RCC 7860 (cell line): ENCODE measurements at places on chromosomes 3 and 15.

- no peak for DNase-seq
Measured at GRCh38 chr15:47652844-47653243, 64.5 kb upstream of the SEMA6D start.

GRCh38 chr3:57971975-57972374 is 36.2 kb upstream of the FLNB start:
- DNase-seq: no peak

DNA sequence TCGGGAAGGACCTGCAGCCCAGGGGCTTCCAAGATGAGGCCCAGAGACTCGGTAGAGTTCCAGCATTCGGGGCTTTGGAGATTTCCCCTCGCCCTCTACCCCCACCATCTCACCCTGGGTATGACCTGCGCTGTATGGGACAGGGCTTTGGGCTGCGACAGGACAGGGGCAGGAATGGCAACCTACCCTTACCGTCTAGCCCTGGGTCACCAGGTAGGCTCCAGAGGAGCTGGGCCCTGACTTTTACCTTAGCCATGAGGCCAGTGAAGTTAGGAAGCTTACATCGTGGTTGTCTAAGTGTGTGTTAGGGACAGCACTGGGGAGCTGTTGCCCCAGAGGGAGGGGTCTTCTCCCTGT is 683 bp downstream of the PPM1M start:
- no peak for DNase-seq

- no peak for DNase-seq
Measured at GRCh38 chr15:40348474-40348870, 2.4 kb upstream of the PHGR1 start.

- no peak for DNase-seq
Measured at GRCh38 chr3:52039426-52039825, 16.9 kb downstream of the DUSP7 start.

- DNase-seq: peak; percentile 83
Measured at GRCh38 chr3:10224794-10225665, 23.2 kb upstream of the TATDN2 start.

GRCh38 chr3:172171396-172172075 is 132.2 kb downstream of the FNDC3B start:
- DNase-seq: no peak

DNA sequence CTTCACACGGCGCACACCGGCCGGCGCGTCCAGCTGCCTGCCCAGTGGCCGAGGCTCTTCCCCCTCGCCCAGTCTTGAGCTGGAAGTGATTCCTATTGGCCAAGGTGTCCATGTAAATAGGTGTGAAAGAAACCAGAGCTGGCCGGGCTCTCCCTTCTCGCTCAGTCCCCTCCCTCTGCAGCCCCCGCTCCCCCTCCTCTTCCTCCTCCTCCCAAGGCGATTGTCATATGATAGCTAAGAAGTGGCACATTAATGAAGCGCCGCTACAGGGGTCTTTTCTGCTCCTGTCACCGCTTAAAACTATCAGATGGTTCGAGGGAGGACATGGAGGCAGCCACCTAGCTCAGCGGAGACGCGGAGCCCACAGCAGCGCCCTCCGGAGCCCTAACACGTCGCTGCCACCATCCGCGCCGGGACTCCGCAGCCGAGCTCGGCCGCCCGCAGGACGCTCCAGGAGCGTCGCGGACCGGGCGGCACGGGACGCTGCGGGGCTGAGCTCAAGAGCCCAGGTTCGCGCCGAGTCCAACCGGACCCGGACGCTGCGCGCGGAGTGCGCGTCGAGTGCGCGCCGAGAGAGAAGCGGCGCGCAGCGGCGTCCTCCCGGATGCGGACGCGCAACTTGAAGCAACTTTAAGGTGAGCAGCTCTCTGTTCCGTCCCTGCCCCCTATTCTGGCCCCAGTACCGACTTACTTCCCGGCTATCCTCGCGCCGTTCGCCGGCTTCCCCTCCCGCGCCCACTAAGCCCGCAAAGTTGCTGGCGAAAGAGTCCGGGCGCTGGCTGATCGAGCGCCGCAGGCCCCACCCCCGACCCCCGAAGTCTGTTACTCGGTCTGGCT is at the start of gene FOXB1:
Gene FOXB1, plus strand, starts transcription at position 303 of the 837 bp plus-strand sequence. CDS start 653 bp downstream, outside the sequence.
- DNase-seq: no peak

- DNase-seq: peak; percentile 21
Measured at GRCh38 chr3:11154953-11155325, 646 bp downstream of the HRH1 start.
